ENCODE measurements at places on chromosomes 6 and 20.

GRCh38 chr6:18309046-18309445 lies 44.7 kb upstream of the DEK start:
- no peak for DNase-seq

DNA sequence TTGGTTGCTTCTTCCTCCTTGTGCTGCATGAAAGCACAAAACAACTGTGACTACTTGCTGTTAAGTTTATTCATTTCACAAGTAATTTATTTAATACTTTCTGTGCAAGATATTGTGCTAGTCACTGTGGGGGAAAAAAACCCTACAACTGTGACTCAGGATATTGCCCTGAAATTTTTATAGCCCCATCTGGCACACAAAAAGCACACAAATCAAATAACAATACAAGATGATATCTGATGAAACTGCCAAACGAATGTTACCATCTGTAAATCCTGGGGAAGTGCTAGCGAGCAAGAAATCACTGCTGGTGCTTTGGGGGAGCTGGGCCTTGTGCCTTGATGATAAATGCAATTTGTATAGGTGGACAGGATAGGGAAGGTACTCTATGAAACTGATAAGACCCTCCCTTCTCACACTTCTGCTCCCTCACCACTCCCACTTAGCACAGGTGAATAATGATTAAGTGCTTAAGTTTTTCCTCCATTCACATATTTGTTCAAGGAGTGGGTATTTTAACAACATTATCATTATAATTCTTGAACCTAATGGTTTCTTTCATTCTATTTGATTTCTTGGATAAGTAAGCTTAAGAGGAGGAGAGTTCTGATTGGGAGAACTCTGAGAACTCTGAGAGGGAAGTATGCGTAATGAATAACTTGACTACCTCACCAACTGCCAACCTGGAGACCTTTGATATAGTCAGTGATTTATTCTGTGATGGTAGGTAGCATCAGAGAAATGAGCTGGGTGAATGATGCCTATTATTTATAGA lies 115.3 kb downstream of the RTN4IP1 start:
- DNase-seq: no peak

DNA sequence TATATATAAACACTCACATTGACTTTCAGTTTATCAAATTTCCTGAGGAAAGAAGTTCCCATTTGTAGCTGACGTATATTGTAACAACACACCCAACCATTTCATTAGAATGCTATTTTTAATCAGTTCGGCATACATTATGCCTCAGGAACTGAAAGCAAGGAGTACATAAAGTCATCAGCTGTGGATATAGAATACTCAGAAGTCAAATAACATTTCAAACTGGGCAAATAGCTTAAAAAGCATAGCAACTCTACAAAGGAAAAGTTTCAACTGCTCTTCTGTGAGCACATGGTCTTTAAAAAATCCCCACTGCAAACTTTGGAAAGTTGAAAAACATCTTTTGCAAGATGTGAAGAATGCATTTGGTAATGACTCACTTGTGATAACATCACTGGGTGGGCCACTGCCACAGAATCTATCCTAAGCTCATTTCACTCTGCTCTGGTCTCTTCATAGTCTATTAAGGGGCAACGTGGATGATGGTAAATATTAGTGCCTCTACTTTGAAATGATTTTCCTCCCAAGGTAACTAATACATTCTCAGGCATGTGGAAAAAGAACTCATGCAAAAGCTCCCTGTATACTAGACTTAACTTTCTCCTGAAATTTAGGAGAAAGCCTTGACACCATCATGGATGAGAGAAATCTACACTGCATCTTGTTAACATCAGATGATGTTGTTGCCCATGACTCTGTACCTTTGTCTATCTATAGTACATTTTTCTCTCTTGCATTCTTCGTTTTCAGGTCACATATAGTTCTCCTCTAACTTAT lies 49.2 kb downstream of the FYN start:
- no peak for DNase-seq

DNA sequence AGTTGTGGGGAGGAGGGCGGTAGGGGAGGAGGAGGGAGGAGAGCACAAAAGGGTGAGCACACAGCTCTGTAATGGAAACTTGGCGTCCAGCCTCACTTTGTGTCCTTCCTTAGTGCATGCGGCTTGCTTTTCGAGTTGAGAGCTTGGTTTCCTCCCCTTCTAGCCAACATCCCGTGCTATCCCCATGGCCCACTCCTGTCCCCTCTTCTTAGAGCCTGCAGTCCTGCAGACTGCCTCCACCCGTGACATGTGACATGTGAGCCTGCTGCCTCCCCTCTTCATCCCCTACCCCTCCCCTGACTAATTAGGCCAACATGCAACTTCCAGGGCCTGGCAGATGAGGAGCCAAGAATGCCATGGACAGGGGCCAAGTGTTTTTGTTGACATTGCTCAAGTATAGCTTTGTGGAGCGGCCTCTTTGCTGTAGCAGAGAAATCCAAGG lies 63.2 kb downstream of the SLC24A3 start:
- DNase-seq: no peak
